ENCODE measurements at places on chromosomes 2 and 18.

- no peak for DNase-seq
These were observed 55.1 kb upstream of the ACVR2A start for GRCh38 chr2:147789720-147790119.

DNA sequence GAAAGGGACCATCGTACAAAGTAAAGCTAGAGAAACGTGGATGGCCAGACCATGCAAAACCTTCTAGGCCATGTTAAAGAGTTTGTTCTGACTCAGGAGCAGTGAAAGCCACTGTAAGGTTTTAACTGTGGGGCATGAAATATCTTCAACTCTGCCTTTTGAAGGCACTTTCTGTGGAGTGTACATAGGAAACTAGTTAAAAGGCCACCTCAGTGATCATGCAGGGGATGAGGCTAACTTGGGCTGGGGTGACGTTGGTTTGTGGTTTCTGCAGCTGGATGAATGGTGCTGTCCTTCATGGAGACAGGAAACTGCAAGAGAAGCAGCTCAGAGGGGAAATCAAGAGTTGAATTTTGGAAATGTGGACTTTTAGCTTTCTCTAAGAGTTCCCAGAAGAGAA, 190.7 kb downstream of the CDCA7 start:
- no peak for DNase-seq

DNA sequence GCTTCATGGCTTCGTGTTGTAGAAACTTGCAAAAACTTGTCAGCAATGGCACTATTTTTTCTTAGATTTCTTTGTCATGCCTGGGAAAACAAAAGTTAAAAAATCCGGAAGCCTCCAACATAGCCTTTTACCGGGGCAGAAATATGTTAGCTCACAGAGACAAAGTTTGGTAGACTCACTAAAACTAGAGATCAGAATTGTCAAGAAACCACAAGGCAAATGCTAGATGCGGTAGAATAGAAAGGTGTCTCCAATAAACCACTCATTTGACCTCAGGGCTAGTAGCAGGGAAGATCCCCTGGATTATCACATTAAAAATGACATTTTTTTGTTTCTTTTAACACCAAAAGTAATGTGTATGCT, 405 bp downstream of the CASP10 start:
- no peak for DNase-seq

GRCh38 chr18:58225101-58225500, 181.1 kb downstream of the NEDD4L start:
- DNase-seq, result no peak

DNA sequence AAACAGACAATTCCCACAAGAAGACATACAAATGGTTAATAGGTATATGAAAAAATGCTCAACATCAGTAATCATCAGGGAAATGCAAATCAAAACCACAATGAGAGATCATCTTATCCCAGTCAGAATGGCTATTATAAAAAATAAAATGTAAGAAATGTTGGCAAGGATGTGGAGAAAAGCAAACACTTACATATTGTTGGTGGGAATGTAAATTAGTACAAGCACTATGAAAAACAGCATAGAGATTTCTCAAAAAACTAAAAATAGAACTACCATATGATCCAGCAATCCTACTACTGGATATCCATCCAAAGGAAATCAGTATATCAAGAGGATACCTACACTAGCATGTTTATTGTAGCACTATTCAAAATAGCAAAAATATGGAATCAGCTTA, 186.6 kb downstream of the NOL4 start:
- no peak for DNase-seq

GRCh38 chr2:3485166-3485565, 34.2 kb downstream of the ADI1 start:
- DNase-seq, result no peak

DNA sequence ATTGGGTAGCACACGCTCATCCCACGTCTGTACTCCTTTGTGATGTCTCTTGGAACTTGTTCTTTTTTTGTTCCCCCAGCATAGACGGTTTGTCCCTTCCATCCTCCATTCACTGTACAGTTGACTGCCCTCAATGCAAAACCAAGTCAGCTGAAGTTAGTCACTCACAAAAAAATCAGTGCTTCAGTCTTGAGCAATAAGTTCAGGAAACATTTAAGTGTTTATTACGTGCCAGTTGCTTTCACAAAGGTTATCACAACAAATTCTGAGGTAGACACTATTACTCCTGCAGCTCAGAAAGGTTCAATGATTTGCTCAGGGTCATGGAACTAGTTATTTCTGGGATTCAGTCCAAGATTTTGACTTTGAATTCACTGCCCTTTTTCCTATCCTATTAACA, 102.2 kb downstream of the PDE1A start:
- DNase-seq, result no peak

- DNase-seq, result peak; percentile 17
These were observed 4.6 kb downstream of the TGIF1 start for GRCh38 chr18:3454365-3455089.

DNA sequence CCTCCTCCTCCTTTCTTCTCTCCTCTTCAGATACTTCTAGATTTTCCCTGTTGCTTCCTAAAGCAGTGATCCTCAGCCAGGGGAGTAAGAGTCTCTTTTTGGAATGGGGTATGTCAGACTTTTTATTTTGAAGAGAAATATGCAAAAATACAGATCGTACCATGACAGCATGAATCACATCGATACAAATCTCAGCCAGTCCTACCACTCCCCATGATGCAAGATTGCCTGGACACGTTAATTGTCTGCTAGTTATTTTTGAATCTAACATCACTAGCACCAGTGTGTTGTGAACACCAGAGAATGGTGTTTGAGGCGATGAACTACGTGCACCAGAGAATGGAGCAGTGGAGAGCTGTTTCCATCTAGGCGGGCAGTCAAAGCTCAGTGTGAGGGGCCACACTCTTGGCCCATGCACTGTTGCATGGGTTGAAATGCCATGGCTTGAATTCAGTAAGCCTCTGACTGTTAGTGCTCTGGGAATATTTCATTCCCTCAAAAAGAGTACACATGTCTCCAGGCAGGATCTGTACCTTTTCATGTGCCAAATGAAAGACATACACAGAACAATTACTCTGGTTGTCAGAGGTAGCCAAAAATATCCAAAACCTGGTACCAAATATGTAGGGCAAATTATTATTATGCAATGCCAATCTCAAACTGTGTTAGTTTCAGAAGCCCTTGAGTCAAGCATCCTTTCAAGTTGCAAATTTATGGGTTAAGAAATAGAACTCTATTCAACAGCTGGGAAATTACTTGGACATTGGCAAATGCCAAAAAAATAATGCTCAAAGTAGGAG, 46.3 kb upstream of the RALBP1 start:
- DNase-seq, result no peak

DNA sequence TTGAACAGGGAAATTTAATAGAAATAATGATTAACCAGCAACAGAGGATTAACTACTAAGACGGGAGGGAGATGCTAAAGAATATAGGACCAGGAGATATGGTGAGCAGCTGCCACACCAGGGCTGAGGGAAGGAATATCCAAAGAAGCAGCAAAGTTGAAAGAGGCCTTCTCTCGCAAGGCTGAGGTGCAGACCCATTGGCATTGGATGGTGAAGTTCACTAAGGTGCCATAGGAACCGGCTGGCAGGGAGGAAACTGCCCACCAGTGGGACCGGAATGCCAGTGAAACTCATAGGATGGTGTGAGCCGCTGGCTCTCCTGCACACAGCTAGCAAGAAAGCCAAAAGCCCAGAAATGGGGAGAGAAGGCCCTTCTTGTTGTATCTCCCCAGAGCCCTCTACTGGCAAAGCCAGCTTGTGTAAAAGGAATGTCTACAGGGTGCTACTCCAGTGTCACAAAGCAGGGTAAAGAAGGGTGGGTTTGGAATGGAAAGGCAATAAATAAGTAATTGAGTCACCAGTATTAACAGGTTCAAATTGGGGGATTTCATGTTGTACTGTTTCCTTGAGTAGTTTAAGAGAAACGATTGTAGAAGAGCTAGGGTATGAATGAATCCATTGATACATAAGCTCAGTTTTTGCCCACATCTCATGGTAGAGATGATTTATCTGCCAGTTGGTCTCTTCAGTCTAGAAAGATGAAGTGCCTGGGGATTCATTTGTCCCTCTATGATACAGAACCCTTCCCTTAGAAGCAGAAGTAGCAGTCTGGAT, 36.0 kb downstream of the FARP2 start:
- no peak for DNase-seq

DNA sequence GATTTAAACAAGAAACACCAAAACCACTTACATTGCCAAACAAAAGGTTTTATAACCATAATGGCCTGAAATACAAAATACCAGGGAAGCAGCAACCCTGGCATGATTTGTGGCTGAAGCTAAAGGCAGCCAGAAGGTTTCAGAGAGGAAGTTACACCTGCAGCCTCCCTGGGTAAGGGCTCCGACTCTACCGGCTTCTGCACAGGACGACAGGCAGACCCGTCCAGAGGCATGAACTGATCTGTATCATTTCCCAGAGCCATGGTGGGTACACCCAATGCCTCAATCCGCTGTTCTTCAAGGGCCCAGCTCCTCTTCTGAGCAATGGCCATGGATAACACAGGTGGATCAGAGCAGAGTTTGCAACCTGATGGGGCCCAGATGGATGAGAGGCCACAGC, 71.6 kb downstream of the PXDN start:
- no peak for DNase-seq

DNA sequence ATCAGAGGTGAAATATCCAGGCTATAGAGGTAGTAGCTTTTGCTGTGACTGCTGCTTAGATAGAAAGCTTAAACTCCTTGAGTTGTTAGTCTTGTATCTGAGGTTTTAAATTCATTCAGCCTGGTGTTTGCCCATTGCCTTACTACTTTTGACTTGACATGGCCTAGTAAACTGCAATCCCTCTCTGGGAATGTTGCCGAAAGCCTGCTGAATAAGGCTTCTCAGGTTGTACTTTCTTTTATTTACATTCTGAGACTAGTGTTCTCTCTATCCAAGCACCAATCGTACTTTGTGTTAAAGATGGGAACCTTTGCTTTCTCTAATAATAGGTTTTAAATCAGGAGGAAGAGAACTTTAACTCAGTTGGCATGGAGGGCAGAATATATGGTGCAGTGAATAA, 357.6 kb upstream of the CWC22 start:
- DNase-seq, result no peak

- DNase-seq, result no peak
These were observed 265.5 kb downstream of the TGIF1 start for GRCh38 chr18:3715231-3716080.

- DNase-seq, result no peak
These were observed 98.4 kb downstream of the PXDN start for GRCh38 chr2:1645761-1646476.

- no peak for DNase-seq
These were observed 375.9 kb upstream of the ACVR2A start for GRCh38 chr2:147468963-147469362.

- no peak for DNase-seq
These were observed 38.9 kb downstream of the MYCN start for GRCh38 chr2:15979051-15979758.

- no peak for DNase-seq
These were observed 7.7 kb upstream of the SATB2 start for GRCh38 chr2:199465390-199465789.

GRCh38 chr2:68799140-68800026, 64.8 kb downstream of the ARHGAP25 start:
- DNase-seq, result no peak

GRCh38 chr2:157415591-157416101, 28.2 kb downstream of the CYTIP start:
- DNase-seq, result no peak

DNA sequence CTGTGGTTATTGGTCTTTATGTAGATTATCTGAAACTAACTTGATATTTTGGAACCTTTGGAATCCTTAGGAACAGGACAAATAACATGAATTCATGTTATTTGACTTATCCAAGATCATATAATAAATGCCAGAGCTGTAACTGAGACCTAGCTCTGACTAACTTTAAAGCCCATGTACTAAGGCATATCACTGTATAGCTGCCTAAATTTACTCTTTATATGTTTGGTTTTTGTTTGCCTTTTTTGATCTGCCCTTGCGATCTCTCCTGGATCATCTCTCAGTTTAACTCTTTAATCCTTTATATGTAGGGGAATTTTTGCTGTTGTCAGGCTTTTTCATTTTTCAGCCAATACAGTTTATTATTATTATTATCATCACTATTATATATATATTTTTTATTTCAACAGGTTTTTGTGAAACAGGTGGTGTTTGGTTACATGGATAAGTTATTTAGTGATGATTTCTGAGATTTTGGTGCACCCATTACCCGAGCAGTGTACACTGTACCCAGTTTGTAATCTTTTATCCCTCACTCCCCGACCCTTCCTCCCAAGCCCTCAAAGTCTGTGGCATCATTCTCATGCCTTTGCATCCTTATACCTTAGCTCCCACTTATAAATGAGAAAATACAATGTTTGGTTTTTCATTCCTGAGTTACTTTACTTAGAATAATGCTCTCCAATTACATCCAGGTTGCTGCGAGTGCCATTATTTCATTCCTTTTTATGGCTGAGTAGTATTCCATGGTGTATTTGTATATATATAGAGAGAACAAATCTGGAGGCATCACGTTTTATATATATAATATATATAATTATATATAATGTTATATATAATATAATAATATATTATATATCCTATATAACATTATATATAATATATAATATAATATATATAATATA, 48.9 kb downstream of the APLF start:
- DNase-seq, result no peak

DNA sequence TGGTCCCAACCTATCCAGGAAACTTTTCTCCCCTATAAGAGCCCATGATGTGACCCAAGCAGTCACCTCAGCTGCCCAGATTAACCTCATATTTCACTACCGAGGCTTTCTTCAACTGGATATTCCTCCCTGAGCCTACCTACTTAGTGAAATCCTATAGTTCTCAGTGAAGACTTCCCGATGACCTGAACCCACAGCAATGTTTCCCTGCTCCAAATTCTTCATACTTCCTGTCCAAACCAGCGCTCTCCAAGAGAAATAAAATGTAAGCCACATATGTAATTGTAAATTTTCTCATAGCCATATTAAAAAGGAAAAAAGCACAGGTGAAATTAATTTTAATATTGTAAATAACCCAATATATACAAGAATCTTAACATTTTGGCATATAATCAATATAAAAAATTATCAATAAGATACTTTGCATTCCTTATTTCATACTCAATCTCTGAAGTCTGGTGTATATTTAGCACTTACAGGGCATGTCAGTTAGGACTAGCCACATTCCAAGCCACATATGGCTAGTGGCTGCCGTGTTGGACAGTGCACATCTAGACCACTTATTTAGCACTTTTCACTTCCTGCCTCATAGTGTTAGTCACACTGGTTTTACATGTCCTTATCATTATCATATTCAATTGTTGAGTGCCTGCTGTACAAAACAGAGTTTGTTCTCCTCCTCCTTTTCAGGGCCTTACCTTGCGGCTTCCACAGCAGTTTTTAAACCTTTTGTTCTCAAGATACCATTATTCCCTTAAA, 1.9 kb upstream of the STAT4 start:
- no peak for DNase-seq

All from stimulated activated CD8-positive, alpha-beta memory T cell treated with anti-CD3 and anti-CD28 coated beads, Interleukin-15, amount 100 ng/mL, for 1 hour (primary cell).